ENCODE measurements at places on chromosomes 12 and 14.
A peak's percentile ranks its signal among the peaks of the same experiment; 100 is the strongest.

DNA sequence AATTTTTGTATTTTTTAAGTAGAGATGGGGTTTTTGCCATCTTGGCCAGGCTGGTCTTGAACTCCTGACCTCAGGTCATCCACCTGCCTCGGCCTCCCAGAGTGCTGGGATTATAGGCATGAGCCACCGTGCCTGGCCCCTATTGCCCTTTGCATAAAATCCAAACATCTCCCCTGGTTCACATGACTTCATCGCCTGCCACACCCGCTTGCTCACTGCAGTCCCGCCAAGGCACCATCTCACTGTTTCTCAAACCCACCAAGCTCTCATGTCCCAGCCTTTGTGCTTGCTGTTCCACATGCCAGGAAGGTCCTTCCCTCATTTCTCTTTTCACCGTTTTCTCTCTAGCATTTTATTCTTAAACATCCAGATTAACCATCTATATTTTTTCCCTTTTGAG, 9.7 kb downstream of the RHOF start:
- DNase-seq: peak; percentile 50

DNA sequence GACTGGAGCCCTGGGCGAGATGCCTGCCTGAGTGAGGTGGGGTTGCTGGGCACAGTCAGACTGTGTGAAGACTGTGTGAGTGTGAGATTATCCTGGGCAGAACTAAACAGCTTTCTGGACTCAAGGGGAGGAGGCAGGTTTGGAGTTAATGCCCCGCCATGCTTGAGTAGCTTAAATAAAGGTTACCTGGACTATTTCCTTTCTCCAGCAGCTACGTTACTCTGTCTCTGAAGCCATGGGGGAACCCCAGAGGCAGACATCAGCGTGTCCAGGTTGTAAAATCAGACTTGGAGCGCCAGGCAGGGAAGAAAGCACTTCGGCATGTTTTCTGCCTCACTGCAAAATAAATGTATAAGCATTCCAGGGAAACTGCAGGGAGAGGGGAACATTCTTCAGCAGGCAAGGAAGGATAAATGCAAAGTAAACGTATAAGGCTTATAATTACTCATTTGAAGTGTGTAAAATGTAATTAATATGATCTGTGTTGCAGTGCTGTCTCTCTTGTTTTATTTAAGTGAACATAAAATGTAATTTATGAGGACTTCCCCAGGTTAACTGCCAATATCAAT, 129.7 kb downstream of the CHST11 start:
- no peak for DNase-seq

- DNase-seq: no peak
Observed at GRCh38 chr14:53967606-53968005, 11.0 kb upstream of the BMP4 start.

DNA sequence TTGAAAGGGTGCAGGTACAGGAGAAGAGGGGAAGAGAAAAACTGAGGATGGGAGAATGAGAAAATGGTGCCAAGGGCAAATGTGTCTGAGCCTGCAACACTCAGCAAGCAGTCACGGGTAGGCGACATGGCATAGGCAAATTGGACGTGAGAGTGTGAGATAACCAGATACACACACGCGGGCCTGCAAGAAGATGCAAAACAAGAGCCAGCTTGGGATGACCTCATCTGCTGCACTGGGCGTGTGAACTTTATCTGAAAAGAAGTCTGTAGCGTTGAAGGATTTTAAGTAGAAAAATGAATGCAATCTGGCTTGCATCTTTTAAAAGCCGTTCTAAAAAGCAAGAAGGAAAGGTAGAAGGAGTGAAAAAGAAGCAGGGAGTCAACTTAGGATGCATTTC, 160.4 kb downstream of the NTF3 start:
- no peak for DNase-seq

- DNase-seq: no peak
Observed at GRCh38 chr12:131477613-131478012, 233.3 kb upstream of the SFSWAP start.

- DNase-seq: no peak
Observed at GRCh38 chr12:47617476-47617875, 88.4 kb downstream of the RPAP3 start.

DNA sequence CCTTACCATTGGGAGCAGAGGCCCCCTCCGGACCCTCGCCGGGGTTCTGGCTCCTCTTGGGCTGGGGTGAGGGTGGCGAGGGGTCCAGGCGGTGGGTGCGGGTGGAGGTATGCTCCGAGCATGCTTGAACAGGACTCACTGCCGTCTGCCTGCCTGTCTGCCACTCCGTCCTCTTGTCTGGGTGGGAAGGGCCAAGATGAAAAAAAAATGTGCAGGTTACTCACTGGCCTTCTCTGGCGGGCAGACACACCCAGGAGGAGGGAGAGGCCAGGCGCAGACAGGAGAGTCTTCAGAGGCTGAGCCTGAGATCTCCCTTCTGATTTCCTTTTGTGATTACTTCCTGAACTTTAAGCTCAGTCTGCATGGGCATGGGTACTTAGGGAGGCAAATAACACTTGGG, 76.1 kb downstream of the STON2 start:
- DNase-seq: no peak

DNA sequence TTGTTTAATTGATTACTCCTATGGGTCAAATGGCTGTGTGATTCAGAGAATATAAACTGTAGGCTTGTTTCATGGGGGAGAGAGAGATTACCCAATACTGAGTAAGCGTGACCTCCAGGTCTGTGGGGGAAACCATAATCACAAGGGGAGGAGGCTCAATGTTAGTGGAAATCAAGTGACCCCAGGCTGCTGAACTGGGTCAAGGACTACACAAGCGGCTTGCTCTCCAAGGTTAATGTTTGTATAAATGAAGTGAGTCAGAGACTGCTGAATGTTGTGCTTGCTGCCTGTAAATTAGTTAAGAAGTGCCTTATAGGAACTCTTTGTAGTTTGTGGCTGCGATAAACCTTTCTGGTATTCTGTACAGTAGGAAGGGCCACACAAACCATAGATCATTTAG, 479.7 kb downstream of the AACS start:
- no peak for DNase-seq

GRCh38 chr14:58738189-58738836, 100.6 kb downstream of the DACT1 start:
- peak; percentile 96 for DNase-seq

DNA sequence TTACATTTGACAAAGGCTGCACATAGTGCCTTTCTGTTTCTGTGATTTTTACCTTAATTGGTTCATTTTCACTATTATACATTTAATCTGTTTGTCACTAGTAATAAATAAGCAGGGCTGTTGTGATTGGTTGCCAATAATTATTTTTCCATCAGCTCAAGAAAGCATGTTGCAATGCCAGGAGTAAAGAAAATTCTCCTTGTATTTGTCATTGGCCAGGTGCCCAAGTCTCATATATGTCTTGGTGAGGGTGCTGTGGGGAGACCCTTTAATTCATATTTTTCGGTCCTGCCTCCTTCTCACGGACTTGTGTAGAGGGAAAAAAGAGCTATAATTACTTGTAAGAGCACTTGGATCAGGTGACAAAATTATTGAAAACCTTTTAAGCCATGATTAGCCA, 108.0 kb downstream of the KITLG start:
- peak; percentile 30 for DNase-seq
